Pancreas (tissue), 10 donors: ENCODE measurements at places on chromosomes 7 and 10. TPM values are rescaled to one million over a fixed set of nuclear protein-coding genes. Genes with fewer than 3 reads are reported as not detected.
A peak's percentile ranks its signal among the peaks of the same experiment; 100 is the strongest.

DNA sequence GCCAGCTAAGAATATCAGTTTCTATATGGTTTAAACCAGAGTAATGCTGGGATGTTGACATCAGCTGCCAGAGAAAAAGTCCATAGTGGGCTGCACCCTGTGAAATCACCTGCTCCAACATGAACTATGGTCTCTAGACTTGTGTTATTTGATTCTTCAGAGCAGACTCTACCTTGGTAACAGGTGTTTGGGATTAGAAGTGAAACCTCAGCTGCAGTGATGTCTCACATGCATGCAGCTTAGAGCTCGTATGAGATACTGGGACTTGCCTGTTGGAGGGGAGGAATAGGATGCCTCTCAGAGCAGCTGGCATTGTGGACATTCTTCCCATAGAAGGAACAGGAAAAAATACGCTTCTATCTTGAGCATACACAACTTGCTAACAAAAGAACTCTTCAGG is 287.1 kb upstream of the CSTF2T start:
- H3K27me3 ChIP-seq: no peaks in the 10 kb centered on the region
- H3K36me3 ChIP-seq: no peaks in the 10 kb centered on the region
- H3K4me1 ChIP-seq: no peaks in the 10 kb centered on the region
- no peak overlapping the region for H3K27ac ChIP-seq
- H3K4me3 ChIP-seq: no peak overlapping the region

GRCh38 chr10:113592380-113592779 is 39.5 kb downstream of the HABP2 start:
- no peaks in the 10 kb centered on the region for H3K36me3 ChIP-seq
- no peak overlapping the region for H3K4me3 ChIP-seq
- H3K4me1 ChIP-seq: no peaks in the 10 kb centered on the region
- DNase-seq: no peak

GRCh38 chr7:91771921-91772815 is 108.3 kb downstream of the MTERF1 start:
- H3K27me3 ChIP-seq: no peaks in the 10 kb centered on the region
- H3K4me1 ChIP-seq: no peaks in the 10 kb centered on the region
- no peak for DNase-seq
- no peaks in the 10 kb centered on the region for H3K36me3 ChIP-seq
- H3K4me3 ChIP-seq: no peak overlapping the region
- H3K27ac ChIP-seq: no peak overlapping the region

- no peak for DNase-seq
- peaks cover 9% of the 10 kb centered on the region for H3K4me1 ChIP-seq
- H3K4me3 ChIP-seq: peak overlapping the region; percentile 79
Observed at GRCh38 chr7:101245147-101245668, 327 bp upstream of the FIS1 start.

- H3K27ac ChIP-seq: no peak overlapping the region
- DNase-seq: no peak
- H3K27me3 ChIP-seq: no peaks in the 10 kb centered on the region
- H3K4me1 ChIP-seq: no peaks in the 10 kb centered on the region
Observed at GRCh38 chr10:35503578-35503977, 101.6 kb upstream of the GJD4 start.

DNA sequence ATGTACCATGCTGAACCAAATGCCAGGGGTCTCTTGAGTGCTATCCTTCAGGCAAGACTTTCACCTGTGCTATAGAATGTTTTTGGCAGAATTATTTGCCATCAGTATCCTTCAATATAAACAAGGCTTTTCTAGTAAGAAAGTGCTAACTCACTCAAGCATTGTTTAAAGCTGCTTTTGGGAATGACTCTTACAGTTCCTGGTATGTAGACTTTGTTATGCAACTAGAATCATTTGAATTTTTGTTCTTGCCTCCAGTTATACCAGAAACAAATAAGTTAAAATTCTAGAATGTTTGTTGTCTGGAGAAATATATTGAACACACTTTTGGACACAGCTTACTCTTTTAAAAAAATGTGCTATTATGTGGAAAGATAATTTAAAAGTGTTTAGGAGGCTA is 39.5 kb upstream of the RTKN2 start:
- no peaks in the 10 kb centered on the region for H3K27me3 ChIP-seq
- no peak for DNase-seq
- H3K27ac ChIP-seq: no peak overlapping the region
- no peaks in the 10 kb centered on the region for H3K36me3 ChIP-seq
- H3K4me1 ChIP-seq: no peaks in the 10 kb centered on the region

GRCh38 chr7:43583424-43584194 is 701 bp downstream of the STK17A start:
- H3K27ac ChIP-seq: peak overlapping the region; percentile 95
- H3K27me3 ChIP-seq: no peaks in the 10 kb centered on the region
- H3K4me1 ChIP-seq: peaks cover 28% of the 10 kb centered on the region
- H3K36me3 ChIP-seq: no peaks in the 10 kb centered on the region
- DNase-seq: peak; percentile 80

GRCh38 chr7:30140456-30140855 is 5.7 kb downstream of the MTURN start:
- H3K4me1 ChIP-seq: no peaks in the 10 kb centered on the region
- H3K4me3 ChIP-seq: no peak overlapping the region
- no peaks in the 10 kb centered on the region for H3K27me3 ChIP-seq
- DNase-seq: no peak
- no peak overlapping the region for H3K27ac ChIP-seq
- H3K36me3 ChIP-seq: no peaks in the 10 kb centered on the region

GRCh38 chr7:44783407-44783806 is 13.1 kb upstream of the PPIA start:
- no peak for DNase-seq
- no peak overlapping the region for H3K4me3 ChIP-seq
- H3K36me3 ChIP-seq: no peaks in the 10 kb centered on the region
- no peak overlapping the region for H3K27ac ChIP-seq
- peaks cover 4% of the 10 kb centered on the region for H3K4me1 ChIP-seq

DNA sequence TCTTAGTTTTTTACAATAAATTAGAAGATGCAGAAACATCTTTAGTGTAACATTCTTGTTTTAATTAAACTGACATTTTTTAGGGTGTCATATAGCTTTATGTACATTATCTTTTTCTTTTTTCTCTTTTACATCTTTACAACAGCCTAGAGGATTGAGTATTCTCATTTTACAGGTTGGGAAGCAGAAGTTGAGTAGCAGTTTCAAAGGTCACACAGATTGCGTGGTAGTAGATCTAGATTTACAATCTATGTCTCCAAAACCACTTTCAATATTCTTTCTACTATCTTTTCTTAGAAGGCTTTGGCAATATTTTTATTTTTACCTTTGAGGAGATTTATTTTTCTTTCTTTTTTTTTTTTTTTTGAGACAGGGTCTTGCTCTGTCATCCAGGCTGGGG is 18.7 kb upstream of the MCU start:
- H3K36me3 ChIP-seq: no peaks in the 10 kb centered on the region
- H3K4me1 ChIP-seq: no peaks in the 10 kb centered on the region
- H3K27me3 ChIP-seq: no peaks in the 10 kb centered on the region
- H3K4me3 ChIP-seq: no peak overlapping the region
- DNase-seq: no peak

GRCh38 chr7:158821171-158822031 is 7.9 kb downstream of the ESYT2 start:
- H3K36me3 ChIP-seq: no peaks in the 10 kb centered on the region
- no peak for DNase-seq
- H3K27me3 ChIP-seq: no peaks in the 10 kb centered on the region

DNA sequence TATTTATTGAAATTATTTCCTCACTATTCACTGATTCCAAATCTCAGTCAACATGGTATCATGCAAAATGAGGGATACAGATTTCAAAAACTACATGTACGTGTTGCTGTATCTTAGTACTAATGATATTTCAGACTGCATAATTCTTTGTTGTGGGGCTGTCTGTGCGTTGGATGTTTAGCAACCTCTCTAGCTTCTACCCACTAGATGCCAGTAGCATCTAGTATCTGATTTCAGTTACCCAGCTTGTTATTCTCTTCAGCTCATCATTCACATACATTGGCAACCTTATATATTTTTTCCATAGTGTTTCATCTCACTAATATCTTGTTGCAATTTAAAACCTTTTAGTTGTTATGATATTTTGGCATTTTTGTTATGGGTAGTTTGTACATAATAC is 22.5 kb upstream of the WASL start:
- H3K4me3 ChIP-seq: no peak overlapping the region
- no peaks in the 10 kb centered on the region for H3K27me3 ChIP-seq
- H3K36me3 ChIP-seq: no peaks in the 10 kb centered on the region
- no peak for DNase-seq
- H3K27ac ChIP-seq: no peak overlapping the region

DNA sequence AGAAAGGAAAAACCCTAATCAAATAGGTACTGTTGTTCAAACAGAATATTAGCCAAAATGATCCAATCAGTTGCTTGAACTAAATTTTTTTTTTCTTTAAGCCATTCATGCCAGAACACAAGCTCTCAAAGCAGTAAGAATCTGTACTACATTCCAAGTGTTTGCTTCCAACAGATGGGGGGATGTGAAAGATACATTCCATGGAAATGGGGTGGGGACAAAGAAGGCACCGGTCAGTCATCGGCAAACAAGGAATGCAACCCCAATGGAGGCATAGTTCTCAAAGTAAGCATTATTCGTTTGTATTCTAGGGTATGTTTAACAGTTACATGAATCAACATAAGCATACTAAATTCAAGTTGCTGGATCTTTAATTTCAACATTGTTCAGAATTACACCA is 32.5 kb downstream of the C10orf143 start:
- H3K36me3 ChIP-seq: no peaks in the 10 kb centered on the region
- H3K4me1 ChIP-seq: peaks cover 12% of the 10 kb centered on the region
- no peak overlapping the region for H3K4me3 ChIP-seq
- no peak overlapping the region for H3K27ac ChIP-seq

DNA sequence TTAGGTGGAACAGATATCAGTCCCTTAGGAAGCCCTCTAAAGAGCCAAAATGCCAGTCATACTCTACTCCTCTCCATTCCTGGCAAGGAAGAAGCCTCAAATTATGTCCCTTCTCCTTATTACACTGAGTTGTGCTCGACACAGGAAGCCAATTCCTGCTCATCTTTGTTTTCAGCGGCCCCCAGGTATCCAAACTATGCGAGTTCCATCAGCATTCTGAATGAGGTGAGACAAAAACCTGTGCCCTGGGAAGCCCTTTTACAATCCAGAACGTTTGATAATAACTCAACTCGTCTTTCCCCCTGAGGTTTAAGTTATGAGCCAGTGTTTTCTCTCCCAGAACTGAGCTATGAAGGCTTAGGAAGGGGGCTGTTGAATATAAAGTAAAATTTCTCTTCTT is 580.5 kb downstream of the NXPH1 start:
- no peaks in the 10 kb centered on the region for H3K27me3 ChIP-seq
- DNase-seq: no peak
- no peak overlapping the region for H3K27ac ChIP-seq
- H3K36me3 ChIP-seq: no peaks in the 10 kb centered on the region
- H3K4me1 ChIP-seq: no peaks in the 10 kb centered on the region
- H3K4me3 ChIP-seq: no peak overlapping the region

DNA sequence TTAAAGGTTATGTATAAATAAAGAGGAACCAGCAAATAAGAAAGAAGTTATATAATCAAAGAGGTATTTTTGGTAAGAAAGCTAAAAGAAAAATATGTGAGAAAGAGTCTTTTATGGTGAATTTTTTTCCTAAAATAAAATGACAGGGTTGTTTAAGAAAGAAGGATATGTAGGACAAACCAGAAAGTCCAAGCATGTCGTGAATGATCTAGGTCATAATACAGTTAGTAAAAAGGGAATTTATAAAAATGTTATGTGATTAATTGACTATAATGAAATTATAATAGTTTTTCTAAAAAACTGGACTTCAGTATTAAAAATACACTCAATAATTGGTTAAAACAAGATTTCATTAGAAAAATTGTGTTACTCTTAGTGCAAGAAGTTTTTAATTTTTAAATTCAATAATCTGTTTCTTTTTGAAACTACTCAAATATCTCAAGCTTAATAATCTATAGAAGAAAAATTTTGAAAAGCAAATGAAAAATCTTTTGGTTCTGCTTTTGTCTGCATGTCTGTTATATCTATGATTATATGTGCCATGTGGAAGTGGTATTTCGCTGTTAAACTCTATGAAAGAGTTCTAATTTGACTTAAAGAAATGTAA is 23.3 kb downstream of the AVL9 start:
- no peaks in the 10 kb centered on the region for H3K36me3 ChIP-seq
- DNase-seq: no peak
- no peaks in the 10 kb centered on the region for H3K27me3 ChIP-seq
- no peak overlapping the region for H3K4me3 ChIP-seq
- no peaks in the 10 kb centered on the region for H3K4me1 ChIP-seq

GRCh38 chr7:136900005-136900404 is 31.6 kb downstream of the CHRM2 start:
- DNase-seq: no peak
- no peak overlapping the region for H3K27ac ChIP-seq
- no peaks in the 10 kb centered on the region for H3K27me3 ChIP-seq
- H3K4me3 ChIP-seq: no peak overlapping the region
- H3K36me3 ChIP-seq: no peaks in the 10 kb centered on the region
- no peaks in the 10 kb centered on the region for H3K4me1 ChIP-seq

DNA sequence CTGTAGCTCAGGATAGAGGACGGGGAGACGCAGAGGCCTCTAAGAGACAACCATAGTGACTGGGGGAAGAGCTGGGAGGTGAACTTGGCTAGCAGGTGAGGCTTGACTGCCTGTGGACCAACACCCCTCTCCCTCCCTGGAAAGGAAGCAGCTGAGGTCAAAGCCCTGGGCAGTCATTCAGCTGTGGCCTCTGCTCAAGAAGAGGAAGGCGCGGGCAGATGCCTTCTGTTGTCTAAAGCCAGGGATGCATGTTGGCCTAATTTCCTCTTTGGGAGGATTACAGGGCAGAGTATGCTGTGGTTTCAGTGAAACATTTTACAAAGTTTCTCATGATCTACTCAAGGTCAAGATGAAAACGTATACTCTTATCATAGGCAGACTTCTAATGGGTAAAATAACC is 327.1 kb downstream of the PRPF18 start:
- no peak overlapping the region for H3K27ac ChIP-seq
- no peaks in the 10 kb centered on the region for H3K36me3 ChIP-seq
- no peaks in the 10 kb centered on the region for H3K27me3 ChIP-seq
- H3K4me3 ChIP-seq: no peak overlapping the region

GRCh38 chr10:110218632-110219031 is 11.2 kb downstream of the MXI1 start:
- H3K4me1 ChIP-seq: peaks cover 46% of the 10 kb centered on the region
- no peaks in the 10 kb centered on the region for H3K36me3 ChIP-seq
- DNase-seq: no peak
- H3K4me3 ChIP-seq: no peak overlapping the region
- no peaks in the 10 kb centered on the region for H3K27me3 ChIP-seq
- H3K27ac ChIP-seq: no peak overlapping the region

DNA sequence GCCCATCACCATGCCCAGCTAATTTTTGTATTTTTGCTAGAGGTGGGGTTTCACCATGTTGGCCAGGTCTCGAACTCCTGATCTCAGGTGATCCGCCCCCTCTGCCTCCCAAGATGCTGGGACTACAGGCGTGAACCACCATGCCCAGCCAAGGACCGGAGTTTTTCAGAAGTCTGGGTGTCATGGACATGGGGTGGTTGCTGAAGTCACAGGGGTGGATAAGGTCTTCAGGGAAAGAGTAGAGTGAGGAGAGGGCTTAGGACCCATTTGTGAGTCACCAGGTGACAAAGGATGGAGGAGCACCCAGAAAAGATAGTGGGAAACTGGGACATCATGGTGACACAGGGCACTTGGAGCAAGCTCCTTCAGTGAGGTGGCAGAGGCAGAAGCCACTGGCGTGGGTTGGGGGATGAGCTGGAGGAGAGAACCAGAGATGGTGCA is 2.8 kb upstream of the GPRIN2 start:
- H3K36me3 ChIP-seq: no peaks in the 10 kb centered on the region
- no peak overlapping the region for H3K4me3 ChIP-seq
- DNase-seq: peak; percentile 38

- no peak overlapping the region for H3K4me3 ChIP-seq
- DNase-seq: no peak
- no peak overlapping the region for H3K27ac ChIP-seq
Observed at GRCh38 chr7:93145354-93145753, 2.8 kb downstream of the SAMD9L start.

MINPP1 gene
- total RNA-seq: 6.3 TPM

PRKG1 gene
- total RNA-seq: 3.2 TPM

FAM20C gene
- total RNA-seq: 8.9 TPM

CHN2 gene
- total RNA-seq: 23.9 TPM
